ENCODE measurements at places on chromosomes 7 and 10. TPM values are rescaled to one million over a fixed set of nuclear protein-coding genes. Genes with fewer than 3 reads are reported as not detected.

DNA sequence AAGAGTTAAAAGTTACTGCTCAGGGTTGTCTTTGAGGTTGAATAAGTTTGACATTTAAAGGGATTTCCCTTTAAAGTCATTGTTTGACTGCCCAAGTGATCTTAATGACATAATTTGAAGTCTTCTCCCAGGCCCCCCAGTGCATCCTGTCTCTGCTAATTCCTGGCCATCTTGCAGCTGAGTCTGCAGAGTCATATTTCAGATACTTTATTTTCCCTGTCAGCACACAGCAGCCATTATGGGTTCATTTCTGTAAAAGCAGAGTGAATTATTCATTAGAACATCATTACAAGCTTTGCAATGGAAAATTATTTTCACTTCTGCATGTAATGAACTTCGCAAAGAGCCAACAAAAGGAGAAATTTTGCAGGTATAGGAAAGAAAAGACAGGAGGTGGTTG is 536.6 kb downstream of the GALNT17 start:
- no peaks in the 10 kb centered on the region for H3K36me3 ChIP-seq
- H3K27ac ChIP-seq, result no peak overlapping the region
- H3K27me3 ChIP-seq, result no peaks in the 10 kb centered on the region
- no peaks in the 10 kb centered on the region for H3K4me1 ChIP-seq

DNA sequence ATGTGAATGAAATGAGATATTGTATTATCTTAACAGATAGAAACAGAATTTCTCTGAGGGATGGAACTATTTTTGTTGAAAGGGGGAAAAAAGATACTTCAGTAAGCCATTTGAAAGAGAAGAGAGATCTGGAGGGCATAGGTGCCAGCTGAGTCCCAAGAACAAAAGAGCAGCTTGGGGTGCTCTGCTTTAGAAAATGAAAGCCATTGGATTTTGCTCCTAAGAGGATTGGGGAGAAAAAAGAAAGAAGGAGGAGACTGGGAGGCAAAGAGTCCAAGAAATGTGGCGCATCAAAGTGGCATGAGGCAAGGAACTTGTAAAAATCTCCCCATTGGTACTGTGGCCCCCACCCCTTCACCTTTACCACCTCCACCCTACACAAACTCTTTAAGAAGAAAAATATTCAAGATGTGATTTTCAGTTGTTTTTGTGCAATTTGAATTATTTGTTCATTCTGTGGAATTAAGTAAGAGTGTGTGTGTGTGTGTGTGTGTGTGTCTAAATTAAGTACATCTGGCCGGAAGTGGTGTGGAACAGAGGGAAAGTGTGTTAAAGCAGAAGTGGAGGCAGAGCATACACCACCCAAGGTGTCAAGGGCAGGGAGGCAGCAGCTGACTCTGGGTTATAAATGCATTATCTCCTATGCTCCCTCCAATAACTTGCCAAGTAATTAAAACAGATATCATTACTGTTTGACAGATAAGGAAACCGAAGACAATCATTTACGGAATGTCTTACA is 9.9 kb upstream of the GNAI1 start:
- no peaks in the 10 kb centered on the region for H3K27me3 ChIP-seq
- no peak overlapping the region for H3K4me3 ChIP-seq
- H3K4me1 ChIP-seq, result no peaks in the 10 kb centered on the region
- no peak overlapping the region for H3K27ac ChIP-seq
- no peak for DNase-seq
- no peaks in the 10 kb centered on the region for H3K36me3 ChIP-seq

GRCh38 chr7:11170863-11171568 is 197.3 kb downstream of the PHF14 start:
- H3K27ac ChIP-seq, result no peak overlapping the region
- no peak overlapping the region for H3K4me3 ChIP-seq
- no peaks in the 10 kb centered on the region for H3K4me1 ChIP-seq
- H3K27me3 ChIP-seq, result no peaks in the 10 kb centered on the region
- DNase-seq, result no peak
- no peaks in the 10 kb centered on the region for H3K36me3 ChIP-seq

Gene CHST12
- total RNA-seq, result 4.7 TPM

GRCh38 chr10:35470925-35471315 is 134.2 kb upstream of the GJD4 start:
- DNase-seq, result no peak
- no peaks in the 10 kb centered on the region for H3K36me3 ChIP-seq
- H3K4me3 ChIP-seq, result no peak overlapping the region

Gene LSM5
- total RNA-seq, result 5.0 TPM

Gene FRMPD2
- total RNA-seq, result not detected

Gene CYP2C9
- total RNA-seq, result not detected

Gene GIMAP2
- total RNA-seq, result not detected

GRCh38 chr7:17411922-17412321 is 113.5 kb downstream of the AHR start:
- H3K27ac ChIP-seq, result no peak overlapping the region
- H3K4me1 ChIP-seq, result peaks cover 4% of the 10 kb centered on the region
- no peak overlapping the region for H3K4me3 ChIP-seq
- H3K27me3 ChIP-seq, result no peaks in the 10 kb centered on the region
- no peak for DNase-seq

Gene LFNG
- total RNA-seq, result 1.4 TPM

Gene CELF2
- total RNA-seq, result 5.6 TPM

Gene PTF1A
- total RNA-seq, result not detected

- H3K27ac ChIP-seq, result no peak overlapping the region
- 0 out of 2 replicates have a peak, but pooled peaks cover 1% of the 10 kb centered on the region for H3K4me1 ChIP-seq
- no peaks in the 10 kb centered on the region for H3K27me3 ChIP-seq
These were observed 1.9 kb downstream of the PTEN start for GRCh38 chr10:87865241-87865881.

- H3K4me1 ChIP-seq, result no peaks in the 10 kb centered on the region
- no peak overlapping the region for H3K4me3 ChIP-seq
- no peak overlapping the region for H3K27ac ChIP-seq
- DNase-seq, result no peak
- H3K27me3 ChIP-seq, result no peaks in the 10 kb centered on the region
These were observed 16.9 kb downstream of the ZNF800 start for GRCh38 chr7:127375631-127376030.

Data from IMR-90 (cell line).